ENCODE measurements at places on chromosomes 11 and 22. TPM values are rescaled to one million over a fixed set of nuclear protein-coding genes. Genes with fewer than 3 reads are reported as not detected.

GRCh38 chr22:35214968-35215367 is 42.3 kb upstream of the HMGXB4 start:
- H3K36me3 ChIP-seq = no peaks in the 10 kb centered on the region
- H3K4me1 ChIP-seq = no peaks in the 10 kb centered on the region
- no peaks in the 10 kb centered on the region for H3K27me3 ChIP-seq
- no peak overlapping the region for H3K4me3 ChIP-seq

- DNase-seq = no peak
- H3K36me3 ChIP-seq = peaks cover 18% of the 10 kb centered on the region
- no peak overlapping the region for H3K4me3 ChIP-seq
- no peaks in the 10 kb centered on the region for H3K27me3 ChIP-seq
- H3K4me1 ChIP-seq = no peaks in the 10 kb centered on the region
Observed at GRCh38 chr11:7635708-7636107, 37.6 kb downstream of the CYB5R2 start.

DNA sequence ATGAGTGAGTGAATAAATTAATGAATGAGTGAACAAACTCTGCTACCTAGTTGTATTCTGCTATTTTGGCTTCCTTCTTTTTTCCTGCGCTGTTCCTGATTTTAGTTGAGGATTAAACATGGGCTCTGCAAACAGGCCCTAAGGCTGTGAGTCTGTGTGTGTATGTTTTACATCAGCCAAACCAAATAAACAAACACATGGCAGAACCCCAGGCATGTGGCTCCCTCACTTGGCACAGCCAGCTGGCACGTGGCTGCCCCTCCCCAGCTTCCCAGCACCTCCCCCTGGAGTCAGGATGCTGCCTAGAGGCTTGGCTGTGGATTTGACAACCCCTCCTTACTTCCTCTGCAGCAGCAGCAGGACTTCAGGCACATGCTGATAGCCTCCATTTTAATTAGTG is 593.2 kb downstream of the INSC start:
- H3K4me1 ChIP-seq = no peaks in the 10 kb centered on the region
- no peak overlapping the region for H3K27ac ChIP-seq
- no peaks in the 10 kb centered on the region for H3K36me3 ChIP-seq
- H3K27me3 ChIP-seq = no peaks in the 10 kb centered on the region
- peak; percentile 53 for DNase-seq

DNA sequence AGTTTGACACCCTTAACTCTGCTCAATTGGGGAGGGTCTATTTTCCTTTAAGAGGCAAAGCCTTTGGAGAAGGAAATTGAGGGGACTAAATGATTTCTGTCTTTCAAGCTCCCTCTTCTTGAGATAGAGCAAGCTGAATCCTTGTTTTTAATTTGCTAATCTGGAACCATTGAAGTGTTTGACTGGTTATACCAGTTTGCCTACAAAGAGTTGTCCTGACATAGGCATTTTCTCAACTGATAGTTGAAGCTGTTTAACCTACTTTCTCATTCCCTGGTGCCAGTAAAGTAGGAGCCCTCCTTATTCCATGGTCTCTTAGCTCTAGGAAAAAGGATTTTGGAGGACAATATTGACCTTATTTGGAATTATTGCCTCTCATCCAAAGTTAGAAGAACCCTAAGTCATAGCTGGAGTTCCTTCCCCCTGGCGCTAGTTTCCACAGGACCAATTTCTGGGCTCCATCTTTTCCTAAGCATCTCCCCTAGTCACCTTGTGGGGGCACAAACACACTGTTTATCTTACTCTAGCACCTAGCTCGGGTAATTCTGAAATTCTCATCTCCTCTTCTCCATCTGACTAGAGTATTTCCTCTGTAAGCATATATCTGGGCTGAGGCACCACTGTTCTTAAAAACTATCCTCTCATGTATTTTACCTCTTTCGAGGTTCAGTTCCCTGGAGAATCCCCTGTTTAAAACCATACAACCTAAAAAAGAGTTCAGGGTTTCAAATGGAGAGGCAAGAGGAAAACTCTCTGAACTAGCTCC is 7.4 kb downstream of the ZDHHC5 start:
- no peak for DNase-seq
- H3K27me3 ChIP-seq = no peaks in the 10 kb centered on the region
- H3K36me3 ChIP-seq = peaks cover 2% of the 10 kb centered on the region
- no peaks in the 10 kb centered on the region for H3K4me1 ChIP-seq

- no peaks in the 10 kb centered on the region for H3K4me1 ChIP-seq
- H3K27me3 ChIP-seq = no peaks in the 10 kb centered on the region
- no peaks in the 10 kb centered on the region for H3K36me3 ChIP-seq
- H3K27ac ChIP-seq = no peak overlapping the region
Observed at GRCh38 chr22:47295982-47296381, 533.5 kb downstream of the TBC1D22A start.

DNA sequence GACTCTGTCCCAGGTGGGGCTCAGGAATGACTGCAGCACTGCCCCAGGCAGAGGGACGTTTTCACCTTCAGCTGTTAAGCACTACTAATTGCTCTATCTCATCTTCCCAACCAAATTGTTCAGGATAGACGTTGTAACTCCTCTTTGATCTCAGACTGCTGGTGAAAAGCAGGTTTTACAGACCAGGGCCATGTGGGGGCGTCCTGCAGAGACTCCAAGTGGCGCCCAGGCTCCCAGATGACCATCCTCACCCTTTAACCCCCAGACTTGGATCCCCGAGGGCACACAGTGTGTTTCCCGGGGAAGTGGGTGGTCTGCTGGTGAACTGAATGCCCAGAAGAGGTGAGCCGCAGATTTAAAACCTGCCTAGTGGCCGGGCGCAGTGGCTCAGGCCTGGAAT is 23.9 kb downstream of the FADD start:
- no peak overlapping the region for H3K27ac ChIP-seq
- H3K4me3 ChIP-seq = no peak overlapping the region
- peak; percentile 21 for DNase-seq
- no peaks in the 10 kb centered on the region for H3K27me3 ChIP-seq
- no peaks in the 10 kb centered on the region for H3K4me1 ChIP-seq
- H3K36me3 ChIP-seq = no peaks in the 10 kb centered on the region

DNA sequence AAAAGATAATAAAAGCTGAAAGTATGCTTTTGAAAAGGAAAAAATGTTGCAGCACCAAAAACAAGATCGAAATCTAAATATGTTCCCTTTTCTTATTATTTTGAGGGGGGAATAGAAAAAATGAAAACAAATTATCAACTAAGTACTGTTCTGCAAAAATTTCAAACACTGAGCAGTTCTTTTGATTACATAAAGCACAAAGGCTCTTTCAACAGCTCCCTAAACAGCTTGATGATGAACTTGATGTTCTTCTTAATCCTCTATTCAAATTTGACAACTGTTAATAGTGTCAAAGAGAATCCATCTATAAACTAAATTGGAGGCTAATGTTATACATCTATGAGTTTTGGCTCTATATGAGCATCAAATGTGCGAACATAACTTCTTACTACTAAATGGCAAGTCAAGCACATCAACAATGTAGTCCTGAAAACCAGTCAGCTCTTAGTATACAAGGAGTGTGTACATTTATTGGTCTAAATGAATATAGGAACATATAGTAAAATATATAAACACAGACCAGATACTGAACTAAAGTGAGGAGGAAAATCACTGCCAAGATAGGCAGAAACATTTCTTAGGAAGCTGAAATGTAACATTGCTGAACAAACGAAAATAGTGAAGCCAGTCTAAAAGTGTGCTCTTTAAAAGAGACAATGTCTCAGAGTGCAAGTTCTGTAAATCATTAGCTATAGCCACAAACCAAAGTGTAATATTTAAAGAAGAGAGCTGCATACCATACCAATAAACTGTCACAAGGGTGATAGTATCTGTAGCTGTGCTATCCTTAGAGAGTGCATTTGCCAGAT is 94.3 kb downstream of the SOX6 start:
- no peaks in the 10 kb centered on the region for H3K36me3 ChIP-seq
- H3K4me1 ChIP-seq = no peaks in the 10 kb centered on the region
- DNase-seq = no peak
- no peak overlapping the region for H3K4me3 ChIP-seq

DNA sequence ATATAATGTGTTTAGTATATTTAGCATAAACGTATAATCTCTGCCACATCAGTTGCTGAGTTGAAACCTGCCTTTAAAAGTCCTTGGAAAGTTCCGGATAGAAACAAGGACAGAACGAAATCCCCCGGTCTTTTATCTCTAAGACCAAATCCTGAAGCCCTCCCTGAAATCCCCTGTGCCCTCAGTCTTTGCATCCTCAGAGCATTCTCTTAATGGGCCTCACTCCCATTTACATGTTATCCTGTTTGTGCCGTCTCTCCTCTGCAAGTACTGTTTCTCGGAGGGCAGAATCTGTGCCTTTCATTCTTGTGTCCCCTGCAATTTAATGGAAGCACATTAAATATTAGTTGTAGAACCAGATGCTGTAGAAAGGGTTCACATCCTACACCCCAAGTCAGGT is 56.0 kb downstream of the ZNRF3 start:
- no peak overlapping the region for H3K4me3 ChIP-seq
- H3K27ac ChIP-seq = no peak overlapping the region
- DNase-seq = no peak
- H3K4me1 ChIP-seq = peaks cover 7% of the 10 kb centered on the region
- H3K36me3 ChIP-seq = no peaks in the 10 kb centered on the region
- H3K27me3 ChIP-seq = no peaks in the 10 kb centered on the region

- no peaks in the 10 kb centered on the region for H3K27me3 ChIP-seq
- H3K4me3 ChIP-seq = peak overlapping the region; percentile 24
- H3K27ac ChIP-seq = no peak overlapping the region
- DNase-seq = no peak
- no peaks in the 10 kb centered on the region for H3K36me3 ChIP-seq
Observed at GRCh38 chr11:9231848-9232177, 33.3 kb downstream of the DENND5A start.

- H3K27me3 ChIP-seq = no peaks in the 10 kb centered on the region
- DNase-seq = no peak
- no peaks in the 10 kb centered on the region for H3K4me1 ChIP-seq
- H3K27ac ChIP-seq = no peak overlapping the region
Observed at GRCh38 chr22:43370036-43370435, 26.9 kb upstream of the SCUBE1 start.

- no peak for DNase-seq
- H3K27ac ChIP-seq = no peak overlapping the region
- no peak overlapping the region for H3K4me3 ChIP-seq
- H3K4me1 ChIP-seq = no peaks in the 10 kb centered on the region
Observed at GRCh38 chr11:986270-986951, 50.1 kb downstream of the MUC6 start.

DNA sequence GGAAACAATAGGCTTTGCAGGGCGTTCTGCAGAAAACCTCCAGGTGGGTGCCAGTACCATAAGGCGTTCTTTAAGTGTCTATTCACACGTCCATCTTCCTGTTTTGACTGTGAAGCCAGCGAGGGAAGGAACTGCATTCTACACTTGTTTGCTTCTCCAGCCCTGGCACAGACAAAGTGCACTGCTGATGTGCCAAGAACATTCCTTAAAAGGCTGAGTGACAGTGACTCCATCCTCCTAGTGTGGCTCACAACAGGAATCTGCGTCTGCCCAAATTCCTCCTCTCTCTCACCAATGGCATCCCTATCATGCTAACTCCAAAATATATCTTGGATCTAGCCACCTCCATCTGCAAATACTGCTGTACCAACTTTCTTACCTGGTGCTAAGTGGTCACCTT is 407.4 kb upstream of the SYN3 start:
- no peak for DNase-seq
- no peaks in the 10 kb centered on the region for H3K36me3 ChIP-seq

DNA sequence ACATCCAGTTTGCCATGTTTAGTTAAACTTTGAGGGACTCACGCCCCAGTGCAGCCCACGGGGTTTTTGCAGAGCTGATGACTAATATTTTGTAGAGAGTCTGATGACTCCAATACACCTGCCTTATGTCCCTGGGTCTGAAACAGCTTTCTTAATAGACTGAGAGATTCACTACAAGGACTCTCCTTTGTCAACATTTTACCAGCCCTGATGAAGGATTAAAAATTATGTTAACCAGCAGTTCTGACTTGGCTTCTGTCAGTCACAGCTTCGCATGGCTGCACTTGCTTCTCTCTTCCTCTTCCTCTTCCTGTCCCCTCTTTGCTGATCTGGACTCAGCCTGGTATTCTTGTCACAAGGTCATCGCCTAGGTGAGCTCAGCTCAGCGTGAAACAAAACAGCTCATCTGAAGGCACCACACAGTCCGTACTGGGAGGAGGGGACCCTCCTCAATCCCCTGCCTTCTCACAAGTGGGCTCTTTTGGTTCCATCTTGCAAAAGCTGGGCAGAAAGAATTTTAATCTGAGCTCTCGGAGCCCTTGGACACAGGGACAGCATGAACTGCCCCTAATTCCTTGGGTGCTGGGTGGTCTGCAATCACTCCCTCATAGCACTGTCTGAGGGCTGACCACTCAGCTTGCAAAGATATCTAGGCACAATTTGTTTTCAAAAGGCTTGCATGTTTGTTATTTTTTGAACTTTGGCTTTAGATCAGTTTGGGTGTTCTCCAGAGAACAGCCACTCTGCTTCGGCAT is 38.1 kb upstream of the POU2AF1 start:
- no peaks in the 10 kb centered on the region for H3K36me3 ChIP-seq
- no peak for DNase-seq
- no peaks in the 10 kb centered on the region for H3K27me3 ChIP-seq
- peaks cover 7% of the 10 kb centered on the region for H3K4me1 ChIP-seq
- H3K4me3 ChIP-seq = no peak overlapping the region
- H3K27ac ChIP-seq = peak overlapping the region; percentile 41

GRCh38 chr11:125873881-125874555 is 13.4 kb upstream of the HYLS1 start:
- H3K27me3 ChIP-seq = no peaks in the 10 kb centered on the region
- DNase-seq = no peak
- no peak overlapping the region for H3K27ac ChIP-seq
- no peak overlapping the region for H3K4me3 ChIP-seq
- no peaks in the 10 kb centered on the region for H3K36me3 ChIP-seq

GRCh38 chr11:124310721-124311120 is 3.0 kb downstream of the OR8D1 start:
- no peak overlapping the region for H3K27ac ChIP-seq
- H3K4me1 ChIP-seq = no peaks in the 10 kb centered on the region
- no peak overlapping the region for H3K4me3 ChIP-seq
- no peaks in the 10 kb centered on the region for H3K36me3 ChIP-seq

Gene TBX1
- 2.3 TPM for total RNA-seq

Gene BACE1
- total RNA-seq = 29.0 TPM

Gene GAB2
- total RNA-seq = 82.6 TPM

Gene CDC42EP2
- 16.2 TPM for total RNA-seq

Gene SOX10
- total RNA-seq = 2.6 TPM

Gene MYBPC3
- total RNA-seq = 0.42 TPM

Gene MIOX
- total RNA-seq = not detected

Gene GPHA2
- total RNA-seq = not detected

Gene TTC17
- total RNA-seq = 80.3 TPM

Gene CDKN1C
- 37.7 TPM for total RNA-seq

Data from aorta (tissue), 5 donors.